ENCODE measurements at places on chromosomes 1 and 21.

GRCh38 chr1:7991504-7992440 lies 30.3 kb downstream of the PARK7 start:
- DNase-seq, result no peak

- no peak for DNase-seq
Measured at GRCh38 chr1:88224906-88225305, 459.2 kb upstream of the PKN2 start.

DNA sequence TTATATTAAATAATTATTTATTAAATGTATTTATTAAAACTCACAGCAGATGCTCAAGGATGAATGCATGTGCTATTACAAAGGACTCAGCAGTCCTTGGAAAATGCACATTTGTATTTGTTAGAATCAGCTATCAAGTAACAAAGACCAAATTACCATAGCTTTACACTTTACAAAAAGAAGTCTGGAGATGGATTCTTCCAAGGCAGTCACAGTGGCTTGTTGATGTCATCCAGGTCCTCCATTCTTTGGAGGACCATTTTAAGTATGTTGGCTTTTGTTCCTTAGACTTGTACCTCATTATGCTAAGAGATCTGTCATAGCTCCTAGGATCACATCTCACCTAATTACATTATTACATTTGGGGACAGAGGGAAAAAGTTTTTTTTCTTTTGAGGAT lies 63.4 kb downstream of the NTMT2 start:
- DNase-seq, result no peak

DNA sequence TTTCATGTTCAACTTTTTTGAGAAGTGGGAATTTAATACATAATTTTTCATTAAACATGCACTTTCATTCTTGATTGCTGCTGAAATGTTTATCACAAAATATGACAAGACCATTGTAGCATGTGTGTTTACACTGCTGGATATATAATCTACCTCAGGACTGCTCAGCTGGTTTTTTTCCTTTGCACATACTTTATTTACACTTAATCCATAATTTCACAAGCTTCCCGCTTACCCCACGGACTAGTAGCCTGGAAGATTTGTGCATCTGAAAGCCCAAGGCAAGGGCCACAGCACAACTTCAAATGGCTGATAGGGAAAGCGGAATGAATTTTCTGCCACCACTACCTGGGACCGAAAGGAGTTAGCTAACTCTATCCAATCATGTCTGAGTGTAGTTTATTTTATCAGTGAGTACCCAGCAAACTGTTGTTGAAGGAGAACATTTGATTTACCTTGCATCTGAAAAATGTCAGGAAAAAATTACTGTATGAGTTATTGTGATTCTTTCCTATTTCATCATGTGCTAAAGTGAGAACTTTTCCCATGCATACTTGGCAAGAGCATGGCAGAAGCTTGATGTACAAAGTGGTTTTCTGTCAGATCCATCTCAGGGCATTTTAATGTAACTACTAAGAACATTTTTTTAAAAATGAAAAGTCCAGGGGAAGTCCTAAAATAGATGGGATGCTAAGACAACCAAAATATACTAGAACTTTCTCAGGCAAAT lies 558.2 kb upstream of the USP24 start:
- no peak for DNase-seq

DNA sequence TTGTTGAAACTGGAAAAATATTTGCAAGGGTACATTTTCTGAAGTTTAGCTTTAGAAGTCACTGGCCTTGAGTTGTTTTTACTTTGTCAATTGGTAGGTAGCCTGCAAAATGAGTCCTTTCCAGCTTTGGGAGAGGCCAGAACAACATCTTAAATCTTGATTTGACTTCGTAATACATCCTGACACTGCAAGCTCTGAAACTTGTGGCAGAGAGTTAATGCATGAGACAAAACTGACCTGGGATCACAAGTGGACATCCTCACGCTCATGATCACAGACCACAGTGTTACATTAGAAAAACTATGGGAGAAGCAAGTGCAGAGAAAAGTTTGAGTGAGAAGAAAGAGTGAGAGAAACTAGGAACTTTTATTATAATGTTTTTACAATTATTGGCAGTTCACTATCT lies 550.9 kb downstream of the USP25 start:
- no peak for DNase-seq

- no peak for DNase-seq
Measured at GRCh38 chr1:93729502-93729901, 47.9 kb upstream of the BCAR3 start.

GRCh38 chr1:167105271-167106118 lies 11.6 kb downstream of the STYXL2 start:
- DNase-seq, result no peak

DNA sequence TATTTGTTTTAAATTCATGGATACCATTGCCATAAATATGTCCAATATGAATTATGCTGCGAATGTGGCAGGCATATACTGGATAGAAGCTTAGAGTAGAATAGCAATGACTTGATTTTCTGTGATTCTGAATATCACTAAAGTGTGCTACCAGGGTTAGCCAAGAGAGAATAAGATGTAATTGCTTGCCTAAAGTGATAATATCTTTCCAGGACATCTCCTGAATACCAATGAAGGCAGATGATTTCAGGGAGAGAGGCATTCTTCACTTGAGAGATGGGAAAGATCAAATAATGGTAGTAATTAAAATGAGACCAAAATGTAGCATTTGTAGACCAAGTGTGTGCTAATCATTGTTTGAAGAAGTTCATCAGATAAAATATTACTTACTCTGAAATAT lies 53.4 kb upstream of the KIAA1614 start:
- DNase-seq, result no peak

DNA sequence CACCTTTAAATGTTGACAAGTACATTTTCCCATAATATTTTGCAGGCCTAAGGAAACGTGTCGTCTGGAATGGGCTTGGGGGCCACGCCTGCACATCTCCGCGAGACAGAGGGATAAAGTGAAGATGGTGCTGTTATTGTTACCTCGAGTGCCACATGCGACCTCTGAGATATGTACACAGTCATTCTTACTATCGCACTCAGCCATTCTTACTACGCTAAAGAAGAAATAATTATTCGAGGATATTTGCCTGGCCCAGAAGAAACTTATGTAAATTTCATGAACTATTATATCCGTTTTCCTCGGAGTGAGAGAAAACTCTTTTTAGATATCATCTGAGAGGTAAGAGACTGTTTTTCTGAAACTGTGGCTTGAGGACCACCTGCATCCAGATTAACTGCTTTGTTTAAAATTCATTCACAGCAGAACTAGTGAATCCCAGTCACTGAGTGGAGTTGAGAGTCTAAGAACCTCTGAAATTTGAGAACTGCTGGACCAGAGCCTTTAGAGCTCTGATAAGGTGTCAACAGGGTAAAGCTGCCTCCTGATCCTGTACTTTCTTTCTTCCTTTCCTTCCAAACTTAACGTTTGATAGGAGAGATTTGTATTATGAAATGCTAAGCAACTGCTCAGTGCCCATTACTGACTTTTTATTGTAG lies 811 bp downstream of the EXO1 start:
- DNase-seq, result no peak

DNA sequence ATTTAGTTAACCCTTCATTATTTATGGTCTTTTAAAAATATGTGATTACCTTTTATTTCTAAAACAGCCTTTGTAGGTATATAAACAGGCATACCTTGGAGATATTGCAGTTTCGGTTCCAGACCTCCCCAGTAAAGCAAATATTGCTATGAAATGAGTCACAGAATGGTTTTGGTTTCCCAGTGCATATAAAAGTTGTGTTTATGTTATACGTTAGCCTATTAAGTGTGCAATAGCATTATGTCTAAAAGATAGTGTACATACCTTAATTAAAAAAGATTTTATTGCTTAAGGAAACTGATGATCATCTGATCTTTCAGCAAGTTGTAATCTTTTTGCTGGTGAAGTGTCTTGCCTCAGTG lies 44.1 kb downstream of the XCL2 start:
- DNase-seq, result no peak

- no peak for DNase-seq
Measured at GRCh38 chr1:232459826-232460225, 170.1 kb downstream of the SIPA1L2 start.

- DNase-seq, result no peak
Measured at GRCh38 chr1:87938631-87939030, 610.0 kb downstream of the LMO4 start.

GRCh38 chr1:59903141-59903754 lies 23.3 kb downstream of the CYP2J2 start:
- no peak for DNase-seq

DNA sequence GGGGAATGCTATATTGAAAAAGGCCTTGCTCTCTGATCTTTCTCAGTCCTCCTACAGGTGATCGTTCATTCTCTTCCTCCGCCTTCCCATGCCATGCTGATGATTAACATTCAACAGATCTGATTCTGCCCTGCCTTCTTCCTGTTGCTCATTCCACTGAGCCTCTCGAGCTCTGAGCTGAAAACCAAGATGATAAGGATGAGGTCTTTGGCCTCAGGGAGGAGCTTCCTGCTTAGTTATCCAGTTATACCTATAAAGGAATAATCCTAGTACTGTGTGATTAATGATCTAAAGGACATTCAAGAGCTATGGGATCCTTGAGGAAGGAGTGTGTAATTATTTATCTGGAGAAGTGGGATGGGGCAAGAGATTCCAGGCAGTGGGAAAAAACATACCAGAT lies 25.2 kb upstream of the MAP3K7CL start:
- no peak for DNase-seq

- DNase-seq, result no peak
Measured at GRCh38 chr1:204621396-204621795, 64.1 kb downstream of the LRRN2 start.

DNA sequence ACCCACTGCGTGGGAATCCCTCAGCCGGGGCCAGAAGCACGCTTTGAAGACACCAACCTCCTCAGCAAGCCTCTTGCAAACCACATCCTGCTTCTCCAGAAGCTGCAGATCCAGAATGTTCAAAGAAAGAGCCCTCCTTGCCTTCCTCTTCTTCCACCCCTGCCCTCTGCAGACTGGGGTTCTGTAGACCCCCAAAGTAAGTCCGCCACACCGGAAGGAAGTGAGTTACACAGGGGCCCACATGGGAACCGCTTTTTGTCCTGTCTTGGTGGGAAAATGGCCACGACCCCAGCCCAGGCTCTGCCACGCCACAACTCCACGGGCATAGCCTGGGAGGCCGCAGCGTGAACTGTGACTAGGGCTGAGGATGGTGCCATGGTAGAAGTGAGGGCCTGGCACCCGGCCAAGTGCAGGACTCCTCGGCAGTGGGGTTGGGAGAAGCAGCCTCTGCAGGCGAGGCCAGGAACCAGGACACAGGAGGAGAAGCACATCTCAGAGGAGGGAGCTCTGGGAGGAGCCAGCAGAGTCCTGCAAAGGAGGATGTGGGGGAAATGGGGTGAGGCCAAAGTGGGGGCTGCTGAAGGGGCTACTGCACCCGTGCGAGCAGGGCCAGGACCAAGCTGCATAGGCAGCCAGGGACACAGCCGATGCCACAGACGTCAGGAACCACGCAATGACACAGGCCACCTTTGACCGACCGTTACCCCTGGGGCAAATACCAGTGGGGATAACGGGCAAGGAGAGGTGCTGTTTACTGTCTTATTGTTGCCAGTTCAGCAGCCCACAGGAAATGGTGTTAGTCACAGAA lies 30.9 kb downstream of the PDE9A start:
- DNase-seq, result no peak

DNA sequence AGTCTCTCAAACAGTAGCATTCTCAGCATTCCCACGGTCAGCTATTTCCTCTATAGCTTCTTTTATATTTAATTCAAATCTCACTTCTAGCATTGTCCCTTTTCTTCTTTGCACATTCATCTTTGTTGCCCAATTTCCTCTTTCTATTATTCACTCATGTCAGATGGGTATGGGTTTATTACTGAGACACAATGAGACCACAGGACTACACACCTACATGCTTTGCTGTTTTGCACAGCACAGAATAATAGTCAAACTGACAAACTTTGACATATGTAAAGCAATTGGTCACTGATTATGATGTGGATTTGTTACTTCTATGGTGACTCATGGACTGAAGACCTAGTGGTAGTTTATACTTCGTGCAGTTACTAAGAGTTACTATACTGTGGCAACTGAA lies 5.8 kb upstream of the CD1C start:
- no peak for DNase-seq

GRCh38 chr1:229229721-229230139 lies 41.2 kb upstream of the RAB4A start:
- DNase-seq, result no peak

- DNase-seq, result no peak
Measured at GRCh38 chr1:150259758-150260669, 2.4 kb downstream of the CA14 start.

DNA sequence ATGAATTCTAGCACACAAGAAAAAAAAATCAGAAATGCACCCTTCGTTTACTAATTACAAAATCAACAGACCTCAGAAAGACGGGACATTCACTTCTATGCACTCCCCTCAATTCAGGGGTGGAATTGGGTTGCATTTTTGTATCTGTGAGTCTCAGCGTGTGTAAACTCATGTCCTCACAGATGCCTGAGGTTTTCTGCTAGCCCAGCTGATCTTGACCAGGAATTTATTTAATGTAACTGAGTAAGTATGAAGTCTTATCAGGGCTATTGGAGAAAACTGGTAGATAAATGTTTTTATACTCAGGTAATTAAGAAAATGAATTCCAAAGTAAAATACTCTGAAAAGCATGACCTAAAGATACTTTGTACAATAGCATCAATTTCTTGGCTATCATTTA lies 167.7 kb downstream of the RUNX1 start:
- DNase-seq, result no peak

DNA sequence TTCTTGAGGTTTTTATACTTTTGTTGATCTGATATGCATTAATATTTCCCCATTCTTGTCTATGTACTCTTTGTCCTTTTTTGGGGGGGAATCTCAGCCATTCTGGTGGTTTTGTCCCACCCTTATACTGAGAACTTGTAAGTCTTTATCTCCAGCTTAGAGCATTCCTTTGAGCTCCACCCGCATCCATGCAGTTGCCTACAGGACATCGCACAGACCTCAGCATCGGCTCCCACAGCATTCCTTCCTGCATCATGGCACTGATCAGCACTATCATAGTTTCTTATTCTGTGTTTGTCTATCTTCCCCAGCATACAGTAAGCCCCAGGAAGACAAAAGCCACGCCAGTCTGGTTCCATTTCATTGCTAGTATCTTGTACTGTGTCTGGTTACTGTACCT lies 33.0 kb downstream of the HHAT start:
- DNase-seq, result no peak

DNA sequence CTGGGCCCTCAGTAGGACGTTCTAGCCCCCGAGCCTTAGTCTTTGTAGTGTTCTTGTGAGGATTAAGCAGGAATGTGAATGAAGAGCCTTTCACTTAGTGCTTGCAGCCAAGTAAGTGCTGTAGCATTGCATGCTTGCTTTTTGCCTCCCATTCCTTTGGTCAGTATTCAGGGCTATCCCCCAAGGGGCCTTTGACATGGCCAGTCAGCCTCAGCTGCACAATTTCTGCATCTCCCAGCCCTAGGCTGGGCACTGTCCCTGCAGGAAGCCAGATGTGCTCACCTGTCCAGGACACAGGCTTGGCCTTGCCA lies 30.5 kb downstream of the SOX13 start:
- no peak for DNase-seq

GRCh38 chr21:34358866-34359265 lies 4.9 kb upstream of the KCNE2 start:
- DNase-seq, result no peak

GRCh38 chr1:157961805-157962762 lies 31.4 kb upstream of the KIRREL1 start:
- DNase-seq, result no peak
